Bone marrow (tissue), 2 donors: ENCODE measurements at places on chromosomes 6 and 20.

GRCh38 chr6:1724124-1724523, 114.4 kb downstream of the FOXC1 start:
- DNase-seq: no peak

DNA sequence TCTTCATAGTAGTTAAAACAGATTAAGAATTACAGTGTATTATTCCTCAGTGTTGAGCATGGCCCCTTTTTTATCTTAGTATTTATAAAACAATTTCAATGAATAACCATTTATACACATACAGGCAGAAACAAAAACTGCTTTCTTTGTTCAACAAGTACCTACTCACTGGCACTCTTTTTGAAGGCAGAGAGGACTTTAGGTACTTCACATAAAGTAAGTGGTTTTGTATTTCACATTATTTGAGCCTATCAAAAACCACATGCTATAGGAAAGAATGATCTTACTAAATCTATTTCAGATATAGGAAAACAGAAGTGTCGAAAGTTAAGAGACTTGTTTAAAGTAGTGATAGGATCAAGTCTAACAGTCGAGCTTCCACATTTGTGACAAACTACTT, 73.8 kb downstream of the PRKN start:
- DNase-seq: no peak

DNA sequence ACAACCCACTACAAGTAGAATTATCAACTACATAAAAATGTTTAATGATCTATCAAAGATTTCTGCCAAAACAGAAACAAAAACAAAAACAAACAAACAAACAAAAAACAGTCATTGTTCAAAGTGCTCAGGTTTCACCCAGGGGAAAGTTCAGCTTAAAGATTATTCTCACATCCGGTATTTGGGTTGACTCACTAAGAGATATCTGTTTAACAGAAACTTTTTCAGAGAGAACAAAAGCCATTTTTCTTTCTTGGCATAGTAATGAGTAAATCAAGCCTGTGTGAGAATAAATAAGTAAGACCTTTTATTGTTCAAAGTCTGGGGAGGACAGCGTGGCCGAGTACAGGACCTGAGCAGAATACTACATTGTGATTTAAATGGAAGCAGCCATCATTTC, 143.6 kb downstream of the RCAN2 start:
- DNase-seq: no peak

DNA sequence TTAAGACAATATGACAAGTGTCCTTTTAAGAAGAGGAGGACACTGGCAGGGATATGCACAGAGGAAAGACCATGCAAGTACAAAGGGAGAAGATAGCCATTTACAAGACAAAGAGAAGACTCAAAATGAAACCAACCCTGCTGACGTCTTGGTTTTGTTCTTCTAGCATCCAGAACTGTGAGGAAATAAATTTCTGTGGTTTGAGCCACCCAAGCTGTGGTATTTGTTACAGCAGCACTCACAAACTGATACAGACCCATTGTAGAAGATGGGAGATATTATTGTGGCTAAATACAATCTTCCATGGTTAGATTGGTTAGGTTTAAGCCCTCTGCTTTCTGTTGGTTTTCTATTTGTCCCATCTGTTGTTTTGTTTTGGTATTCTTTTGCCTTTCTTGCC, 88.6 kb upstream of the SLC35F1 start:
- DNase-seq: no peak

DNA sequence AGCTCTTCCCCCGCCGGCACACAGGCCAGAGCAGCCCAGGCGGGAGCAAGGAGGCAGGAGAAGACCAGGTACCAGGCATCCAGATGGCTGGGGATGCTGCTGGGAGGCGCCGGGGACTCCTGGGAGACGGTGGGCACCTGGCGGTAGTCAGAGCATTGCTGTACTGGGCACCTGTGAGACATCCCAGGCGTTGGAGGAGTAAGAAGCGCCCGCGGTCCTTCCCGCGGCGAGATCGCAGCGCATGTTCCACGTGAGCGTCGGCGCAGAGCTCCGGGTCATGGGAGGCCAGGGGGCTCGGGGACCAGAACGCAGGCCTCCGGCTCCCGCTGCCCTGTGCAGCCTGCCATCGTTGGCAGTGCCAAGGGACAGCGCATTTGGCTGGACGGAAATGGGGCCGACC, 293.7 kb upstream of the CDYL start:
- no peak for DNase-seq
